ENCODE measurements at places on chromosomes 3 and 15.

DNA sequence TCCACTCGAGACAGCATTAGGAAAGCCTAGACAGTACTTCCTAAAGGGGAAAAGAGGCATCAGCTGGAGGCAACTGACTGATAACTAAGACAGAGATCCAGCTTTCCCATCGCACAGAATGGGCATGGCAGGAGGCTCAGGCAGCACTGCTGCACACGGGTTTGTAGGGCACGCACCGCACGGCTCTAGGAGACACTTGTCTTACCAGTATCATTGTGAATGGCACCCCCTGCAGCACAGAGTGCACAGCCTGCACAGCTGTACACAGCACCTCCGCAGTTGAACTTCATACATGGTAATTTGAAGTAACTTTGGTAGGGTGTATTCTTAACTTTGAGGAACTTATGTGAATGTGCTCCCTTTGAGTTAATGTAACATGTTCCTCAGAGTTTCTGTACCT is 281.6 kb downstream of the PLCL2 start:
- DNase-seq: no peak

DNA sequence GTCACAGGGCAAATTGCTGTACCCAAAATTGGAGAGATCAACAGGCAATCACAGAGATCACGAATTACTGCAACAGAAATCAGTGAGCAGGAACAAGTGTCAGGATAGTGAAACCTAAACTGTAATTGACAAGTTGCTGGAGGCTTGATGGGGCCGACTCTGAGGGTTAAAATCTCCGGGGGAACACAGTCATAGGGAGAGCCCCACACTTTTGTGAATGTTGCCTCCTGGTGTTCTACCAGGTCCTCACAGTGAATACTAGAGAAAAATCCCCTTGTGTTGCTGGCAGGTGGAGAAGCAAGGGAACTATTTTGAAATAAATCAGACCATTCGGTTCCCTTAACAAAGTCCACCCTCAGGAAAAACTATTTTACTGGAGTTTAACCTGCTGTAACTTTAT is 697.5 kb upstream of the CBLB start:
- no peak for DNase-seq

DNA sequence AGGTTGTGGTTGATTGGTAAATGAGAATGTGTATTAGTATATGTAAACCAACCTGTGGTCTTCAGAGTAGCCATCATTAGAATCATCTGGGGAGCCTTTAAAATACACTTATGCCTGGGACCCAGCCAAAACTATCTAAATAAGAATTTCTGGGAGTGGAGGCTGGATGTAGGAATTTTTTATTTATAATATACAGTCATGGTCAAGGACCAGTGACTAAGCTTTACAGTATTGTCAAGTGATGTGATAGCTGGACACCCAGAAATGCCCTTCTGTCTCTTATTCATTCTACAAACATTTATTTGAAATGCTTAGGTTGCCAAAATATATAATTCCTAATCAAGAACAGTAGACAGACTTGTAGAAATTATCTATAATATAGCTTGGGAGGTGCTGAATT is 132.2 kb downstream of the MBNL1 start:
- no peak for DNase-seq

DNA sequence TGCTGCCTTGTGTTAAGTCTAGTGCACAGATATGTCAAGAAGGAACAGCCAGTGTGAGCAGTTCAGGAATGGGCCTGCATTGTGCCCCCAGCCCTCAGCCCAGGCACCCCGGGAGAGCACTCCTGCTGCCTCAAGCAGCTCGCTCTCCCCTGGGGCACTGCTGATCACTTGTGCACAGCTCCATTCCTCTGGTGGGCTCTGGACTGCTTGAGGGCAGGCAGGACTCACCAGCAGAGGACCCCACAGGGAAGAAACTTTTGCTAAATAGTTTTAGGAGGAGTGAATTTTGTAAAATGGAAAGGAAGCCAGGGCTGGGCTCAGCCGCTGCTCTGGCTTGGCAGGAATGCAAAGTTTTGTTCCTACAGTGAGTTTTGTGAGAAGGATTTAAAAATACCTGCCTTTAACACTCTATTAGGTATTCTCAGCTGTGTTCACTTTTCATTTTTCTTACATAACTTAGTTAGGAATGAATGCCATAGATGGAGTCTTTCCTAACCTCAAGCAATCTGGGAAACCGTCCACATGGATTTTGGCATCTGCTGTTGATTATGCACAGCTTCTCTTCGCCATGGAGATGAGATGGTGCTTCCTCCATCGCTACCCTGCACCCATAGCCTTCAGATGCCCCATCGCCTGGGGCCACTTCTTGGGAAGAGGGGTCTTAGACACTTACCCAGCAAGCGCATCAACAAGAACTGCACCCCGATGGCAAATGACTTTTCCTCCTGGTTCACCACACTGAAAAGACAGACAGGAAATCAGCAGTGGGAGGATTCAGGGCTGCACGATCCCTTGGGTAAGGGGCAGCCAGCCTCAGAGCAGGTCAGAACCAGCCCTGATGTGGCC is 42.3 kb upstream of the RAB6B start:
- DNase-seq: no peak

DNA sequence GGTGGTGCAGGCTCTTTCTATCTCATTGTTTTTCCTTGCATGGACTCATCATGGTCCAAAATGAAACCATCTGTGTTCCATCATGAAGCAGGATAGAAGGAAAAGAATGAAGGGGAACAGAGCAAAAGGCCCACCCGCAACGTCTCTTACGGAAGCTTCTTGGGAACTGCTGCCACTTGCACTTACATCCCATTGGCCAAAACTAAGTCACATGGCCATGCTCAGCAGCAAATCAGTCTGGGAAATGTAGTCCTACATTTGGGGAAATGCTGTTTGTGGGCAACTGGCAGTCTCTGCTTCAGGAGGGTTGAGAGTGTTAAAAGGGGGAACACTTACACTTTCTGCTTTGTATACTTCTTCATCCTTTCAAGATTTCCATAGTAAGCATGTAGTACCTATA is 191.6 kb downstream of the SV2B start:
- no peak for DNase-seq

- DNase-seq: peak; percentile 92
Measured at GRCh38 chr3:127590593-127591465, at the start of gene TPRA1. Gene TPRA1, minus strand, starts transcription at chr3:127590733. Its CDS starts 10,587 bp downstream, at chr3:127580146.

DNA sequence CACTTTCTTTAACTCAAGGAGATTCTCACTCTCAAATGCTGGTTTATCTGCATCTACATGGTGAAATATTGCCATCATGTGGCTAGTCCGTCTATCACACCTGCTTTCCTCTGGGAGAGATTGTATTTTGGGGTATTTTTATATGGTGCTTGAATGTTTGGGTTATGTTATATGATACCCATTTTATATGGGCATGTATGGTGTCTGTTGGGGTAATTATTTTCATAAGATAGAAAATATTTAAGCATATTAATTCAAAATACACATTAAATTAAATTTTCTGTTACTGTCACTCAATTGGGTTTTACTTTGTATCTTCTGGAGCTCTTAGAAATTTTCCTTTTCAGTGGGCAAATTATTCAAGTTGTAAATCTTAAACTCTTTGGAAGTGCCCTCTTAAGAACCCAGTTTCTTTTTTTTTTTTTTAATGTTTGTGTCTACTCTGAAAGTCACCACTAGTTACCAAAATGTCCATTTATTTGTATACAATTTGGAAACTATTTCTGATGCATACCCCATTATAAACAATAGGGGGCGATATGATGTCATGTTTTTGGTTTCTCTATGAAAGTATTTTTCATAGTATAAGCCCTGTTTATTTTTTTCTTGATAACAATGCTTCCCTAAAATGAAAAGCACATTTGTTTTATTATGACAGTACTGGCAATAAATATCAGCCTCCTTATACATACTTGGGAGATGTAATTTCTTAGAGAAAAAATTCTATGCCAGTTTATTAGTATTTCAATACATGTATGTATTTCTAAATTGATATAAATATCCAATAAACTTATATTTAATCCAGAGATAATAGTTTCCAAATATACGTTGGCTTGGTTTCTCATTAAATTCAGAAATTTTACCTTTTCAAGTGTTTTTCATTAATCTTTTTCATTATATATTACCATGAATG is 36.1 kb upstream of the PLSCR5 start:
- DNase-seq: no peak

DNA sequence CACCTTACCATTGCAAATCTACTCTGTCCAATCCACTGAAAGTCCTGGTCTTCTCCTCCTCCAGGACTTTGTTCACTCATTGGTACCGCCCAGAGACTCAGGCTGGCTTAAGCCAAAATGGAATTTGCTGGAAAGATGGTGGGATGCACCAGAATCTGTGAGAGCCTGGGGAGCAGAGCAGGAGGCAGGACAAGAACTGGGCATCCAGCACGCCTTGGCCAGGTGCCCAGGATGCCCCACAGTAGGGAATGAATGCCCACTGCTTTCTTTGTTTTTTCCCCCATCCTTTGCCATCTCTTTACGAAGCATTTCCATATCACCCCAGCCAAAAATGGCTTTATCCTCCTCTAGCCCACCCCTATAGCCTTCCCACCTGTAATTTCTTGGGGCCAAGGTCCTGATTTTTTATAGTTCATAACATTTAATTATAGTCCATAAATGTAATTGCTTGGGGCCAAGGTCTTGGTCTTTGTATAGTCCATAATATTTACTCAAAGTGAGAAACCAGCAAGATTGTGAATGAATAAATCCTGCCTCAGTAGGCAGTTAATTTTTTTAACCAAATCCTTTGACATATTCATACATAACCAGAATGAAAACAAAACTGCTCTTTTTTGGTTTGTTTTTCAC is 23.3 kb upstream of the IREB2 start:
- DNase-seq: no peak

DNA sequence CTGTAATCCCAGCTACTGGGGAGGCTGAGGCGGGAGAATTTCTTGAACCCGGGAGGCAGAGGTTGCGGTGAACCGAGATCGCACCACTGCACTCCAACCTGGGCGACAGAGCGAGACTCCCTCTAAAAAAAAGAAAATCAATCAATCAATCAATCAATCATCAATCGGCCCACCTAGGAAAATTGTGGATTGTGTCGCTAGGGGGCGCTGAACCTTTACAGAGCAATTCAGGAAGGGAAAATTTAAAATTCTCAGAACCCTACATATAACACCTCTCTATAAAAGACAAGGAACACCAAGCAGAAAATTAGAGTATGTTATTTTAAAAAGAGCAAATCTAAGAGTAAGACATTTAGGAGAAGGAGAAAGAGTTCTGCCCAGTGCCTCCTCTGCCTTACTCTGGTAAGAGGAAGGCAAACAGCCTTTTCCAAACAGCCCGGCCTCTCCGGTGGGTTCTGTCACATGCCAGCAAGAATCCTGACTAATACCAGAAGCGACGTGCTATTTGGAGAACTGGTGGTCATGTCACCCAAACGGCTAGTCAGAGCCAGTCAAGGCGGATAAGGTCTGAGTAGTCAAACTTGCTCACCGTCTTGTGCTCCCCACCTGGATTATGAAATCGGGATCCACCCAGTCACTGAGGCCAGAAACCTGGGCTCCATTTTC is 22.3 kb upstream of the SMCO1 start:
- DNase-seq: no peak

GRCh38 chr3:42655331-42655888 is 1.9 kb downstream of the ZBTB47 start:
- no peak for DNase-seq

- DNase-seq: no peak
Measured at GRCh38 chr3:89104499-89104898, 2.9 kb upstream of the EPHA3 start.

- DNase-seq: no peak
Measured at GRCh38 chr15:92232317-92232716, 161.4 kb upstream of the ST8SIA2 start.

- DNase-seq: no peak
Measured at GRCh38 chr15:63181648-63182047, 7.8 kb upstream of the RAB8B start.

DNA sequence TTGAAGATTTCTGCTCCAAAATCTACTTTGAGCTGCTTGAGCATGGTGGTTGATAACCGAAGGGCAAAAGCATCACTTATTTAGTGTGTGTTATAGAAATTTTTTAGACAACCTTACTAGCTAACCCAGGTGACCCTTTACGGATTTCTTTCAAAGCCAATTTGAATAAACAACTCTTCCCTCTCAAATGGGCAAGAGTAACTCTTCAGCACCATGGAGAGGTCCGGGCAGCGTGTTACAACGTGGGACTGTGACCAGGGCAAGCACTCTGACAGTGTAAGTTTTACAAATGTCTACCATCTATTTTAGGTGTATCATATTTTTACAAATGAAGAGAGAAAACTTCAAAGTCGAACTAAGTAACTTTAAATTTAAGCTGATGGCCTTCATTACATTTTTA is 471.8 kb downstream of the MFSD1 start:
- no peak for DNase-seq

DNA sequence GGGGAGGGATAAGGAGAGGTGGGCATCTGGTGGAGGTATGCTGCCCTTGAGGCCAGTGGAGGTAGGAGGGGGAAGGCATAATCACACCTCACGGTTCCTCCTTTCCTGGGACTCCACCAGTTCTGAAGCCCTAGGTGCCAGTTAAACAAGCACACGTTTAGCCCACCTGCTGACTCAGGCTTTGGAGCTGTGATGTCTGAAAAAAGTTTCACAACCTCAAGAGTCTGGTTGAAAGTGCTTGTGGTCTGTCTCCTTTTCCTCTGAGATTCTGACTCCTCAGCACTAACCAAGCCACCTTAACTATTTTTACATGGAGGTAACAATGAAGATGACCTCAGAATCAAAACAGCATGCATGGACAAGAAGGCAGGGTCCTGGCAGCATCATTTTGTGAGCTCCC is 23.0 kb downstream of the HPS3 start:
- DNase-seq: peak; percentile 67

- DNase-seq: no peak
Measured at GRCh38 chr3:190056742-190057141, 64.0 kb downstream of the P3H2 start.

DNA sequence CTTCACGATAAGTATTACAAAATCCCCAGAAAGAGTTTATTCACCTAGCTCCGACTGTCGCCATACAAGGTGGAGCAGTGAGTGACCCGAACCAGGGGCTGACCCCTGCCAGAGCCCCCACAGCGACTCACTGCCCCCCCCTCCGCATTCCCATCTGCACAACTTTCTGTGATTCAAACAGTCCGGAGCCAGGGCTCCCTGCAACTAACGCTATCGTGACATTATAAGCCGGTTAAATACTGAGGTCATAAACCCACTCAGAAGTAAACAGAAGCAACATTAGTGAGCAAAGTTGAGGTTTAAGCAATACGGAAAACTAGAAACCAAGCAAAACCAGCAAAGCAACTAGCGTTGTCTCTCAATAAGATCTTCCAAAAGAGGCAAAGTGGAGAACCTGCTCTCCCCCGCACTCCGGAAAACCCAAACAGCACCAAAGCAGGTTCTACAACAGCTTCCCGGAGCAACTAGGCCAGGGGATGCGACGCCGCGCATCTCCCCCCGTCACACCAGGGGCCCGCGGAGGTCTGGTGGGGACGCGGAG is 642 bp downstream of the SCAP start:
- no peak for DNase-seq

GRCh38 chr3:192817053-192817452 is 89.7 kb upstream of the FGF12 start:
- DNase-seq: no peak

GRCh38 chr3:32712506-32713055 is 27.6 kb downstream of the CNOT10 start:
- no peak for DNase-seq

- DNase-seq: no peak
Measured at GRCh38 chr15:50687302-50687902, 805 bp upstream of the TRPM7 start.
